ENCODE measurements at places on chromosomes 4 and X.

GRCh38 chrX:38352362-38352761, at the start of gene OTC:
TSS of gene OTC (plus strand) at chrX:38352604. CDS start at chrX:38352697, 93 bp downstream.
- no peak for DNase-seq

DNA sequence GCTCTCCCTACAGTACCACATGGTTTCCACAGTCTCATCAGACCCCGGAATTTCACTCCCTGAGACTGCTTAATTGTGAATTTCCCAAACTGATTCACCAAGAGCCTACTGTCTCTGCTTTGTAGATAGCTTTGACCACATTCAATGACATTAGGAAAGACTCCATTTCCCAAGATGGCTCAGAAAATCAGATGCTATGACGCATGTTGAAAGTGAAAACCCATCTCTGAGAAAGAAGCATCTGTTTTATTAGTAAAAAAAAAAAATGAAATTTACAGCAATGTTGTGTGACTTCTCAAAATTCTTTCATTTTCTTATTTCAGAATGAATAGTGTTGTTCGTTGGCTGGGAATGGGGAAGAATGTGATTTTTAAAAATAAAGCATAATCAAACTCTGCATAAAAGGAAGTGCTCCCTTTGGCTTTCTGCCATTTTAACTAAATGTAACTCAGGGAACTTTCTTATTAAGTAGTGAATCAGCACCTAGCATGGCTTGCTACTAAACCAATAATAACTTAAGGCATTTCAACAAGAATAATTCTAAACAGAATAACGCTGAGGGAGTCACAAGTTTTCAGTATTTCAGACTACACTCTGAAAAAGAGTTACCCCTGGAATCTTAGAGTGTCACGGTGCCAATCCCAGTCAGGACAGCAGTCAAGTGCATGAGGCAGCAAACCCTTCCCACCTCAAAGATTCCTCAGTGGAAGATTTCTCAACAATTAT, 97.4 kb upstream of the MYOZ2 start:
- no peak for DNase-seq

- no peak for DNase-seq
Observed at GRCh38 chr4:187084701-187085100, 361.0 kb upstream of the FAT1 start.

GRCh38 chr4:3349116-3349515, 56.3 kb downstream of the RGS12 start:
- no peak for DNase-seq

DNA sequence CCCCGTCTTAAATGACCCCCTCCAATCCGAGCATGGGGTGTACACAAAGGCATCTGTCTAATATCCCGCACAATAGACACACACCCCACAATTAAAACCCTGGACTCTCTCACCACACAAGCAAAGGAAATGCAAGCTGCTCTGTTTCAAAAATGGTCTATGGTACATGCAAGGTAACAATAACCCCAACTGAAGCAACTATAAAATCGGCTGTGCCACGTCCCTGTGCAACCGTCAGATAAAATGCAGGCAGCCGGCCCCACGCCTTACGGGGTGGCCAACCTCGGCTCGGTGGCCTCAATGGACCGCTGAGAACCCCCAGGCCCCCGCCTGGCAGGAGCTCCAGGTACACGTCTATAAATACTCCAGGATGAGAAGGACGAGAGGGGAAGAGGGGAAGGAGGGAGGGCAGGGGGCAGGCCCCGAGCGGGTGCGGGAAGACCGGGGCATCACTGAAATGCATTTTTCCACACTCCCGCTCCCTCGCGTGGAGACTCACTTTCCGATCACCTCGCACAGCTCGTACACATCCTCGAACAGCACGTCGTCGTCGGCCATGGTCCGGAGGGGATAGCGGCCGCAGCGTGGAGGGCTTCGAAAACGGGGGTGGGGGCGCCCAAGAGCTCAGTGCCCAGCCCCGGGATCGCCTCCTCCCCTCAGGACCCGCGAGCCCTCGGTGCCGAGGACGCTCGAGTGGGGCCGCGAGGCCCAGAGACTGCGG, 763 bp downstream of the CASK start:
- no peak for DNase-seq

GRCh38 chr4:74109116-74109869, 10.3 kb upstream of the CXCL2 start:
- no peak for DNase-seq

GRCh38 chr4:19492606-19493005, 759.1 kb upstream of the SLIT2 start:
- DNase-seq, result no peak

DNA sequence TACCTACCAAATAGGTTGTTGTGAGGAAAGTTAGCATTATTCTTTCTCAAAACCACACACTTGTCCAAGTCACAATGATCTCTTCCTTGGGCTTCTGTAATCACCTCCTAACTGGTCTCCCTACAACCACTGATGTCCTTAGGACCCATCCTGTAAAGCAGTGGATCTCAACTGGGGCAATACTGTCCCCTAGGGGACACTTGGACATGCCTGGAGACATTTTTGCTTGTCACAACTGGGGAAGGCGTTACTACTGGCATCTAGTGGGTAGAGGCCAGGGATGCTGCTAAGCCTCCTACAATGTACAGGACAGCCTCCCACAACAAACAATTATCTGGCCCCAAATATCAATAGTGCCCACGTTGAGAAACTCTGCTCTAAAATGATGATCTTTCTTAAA, 118.7 kb upstream of the AP1S2 start:
- DNase-seq, result no peak

DNA sequence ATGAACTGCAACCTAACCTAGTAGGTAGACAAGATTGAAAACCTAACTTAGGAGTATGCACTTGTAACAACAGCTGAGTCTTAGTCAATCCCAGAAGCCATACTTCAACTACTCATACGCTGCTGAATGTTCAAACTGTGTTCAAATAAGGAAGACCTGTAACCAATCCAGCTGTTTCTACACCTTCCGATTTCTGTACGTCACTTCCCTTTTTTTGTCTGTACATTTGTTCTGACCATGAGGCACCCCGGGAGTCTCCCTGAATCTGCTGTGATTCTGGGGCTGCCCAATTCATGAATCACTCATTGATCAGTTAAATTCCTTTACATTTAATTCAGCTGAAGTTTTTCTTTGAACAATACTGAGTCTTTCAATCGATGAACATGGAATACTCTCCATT, 89.5 kb downstream of the BMP3 start:
- DNase-seq, result no peak

DNA sequence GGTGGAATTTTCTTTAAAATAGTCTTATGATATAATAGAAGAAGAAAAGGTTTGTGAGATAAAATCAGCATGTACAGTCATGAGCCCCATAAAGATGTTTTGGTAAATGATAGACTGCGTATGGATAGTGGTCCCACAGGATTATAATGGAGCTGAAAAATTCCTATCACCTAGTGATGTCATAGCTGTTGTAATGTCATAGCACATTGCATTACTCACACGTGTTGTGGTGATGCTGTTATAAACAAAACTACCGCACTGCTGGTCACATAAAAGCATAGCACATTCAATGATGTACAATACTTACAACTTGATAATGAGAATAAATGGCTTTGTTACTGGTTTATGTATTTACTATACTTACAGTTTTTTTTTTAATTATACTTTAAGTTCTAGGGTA, 715.2 kb upstream of the HTR2C start:
- no peak for DNase-seq

DNA sequence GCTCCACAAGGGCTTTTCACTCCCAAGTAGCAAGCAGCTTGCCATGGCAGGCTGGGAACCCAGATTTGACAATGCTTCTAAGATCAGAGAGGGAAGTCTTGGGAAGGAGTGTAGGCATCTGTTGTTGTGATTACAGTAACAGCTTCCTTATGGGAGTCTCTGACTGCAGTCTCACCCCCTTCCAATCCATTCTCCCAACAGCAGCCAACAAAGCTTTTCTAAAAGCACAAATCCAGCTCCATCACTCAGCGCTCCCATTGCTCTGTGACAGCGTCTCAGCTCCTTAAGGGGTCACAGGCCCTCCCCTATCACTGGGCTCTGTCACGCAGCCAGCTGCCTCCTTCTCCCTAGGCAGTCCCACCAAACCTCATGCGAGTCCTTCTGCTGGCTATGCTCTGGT, 7.1 kb downstream of the IGFBP7 start:
- no peak for DNase-seq

GRCh38 chrX:136850441-136851175, 29.9 kb downstream of the RBMX start:
- no peak for DNase-seq

DNA sequence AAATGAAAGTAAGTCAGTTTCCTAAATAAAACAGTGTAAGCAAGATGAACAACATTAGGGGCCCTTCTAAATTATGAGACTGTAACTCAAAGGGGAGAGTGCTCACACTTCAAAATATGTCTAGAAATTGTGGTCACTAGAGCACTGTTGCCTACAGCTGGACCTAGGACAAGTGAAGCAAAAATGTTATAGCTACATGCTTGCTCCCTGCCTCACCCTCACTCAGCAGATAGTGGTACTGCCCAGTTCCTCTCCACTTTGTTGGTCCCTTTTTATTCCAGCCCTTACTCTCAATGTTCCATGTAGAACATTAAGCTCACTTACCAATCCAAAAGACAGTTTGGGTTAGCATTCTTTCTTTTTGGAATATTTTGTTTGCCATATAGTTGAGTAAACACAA, 147.3 kb downstream of the GRIA3 start:
- no peak for DNase-seq

DNA sequence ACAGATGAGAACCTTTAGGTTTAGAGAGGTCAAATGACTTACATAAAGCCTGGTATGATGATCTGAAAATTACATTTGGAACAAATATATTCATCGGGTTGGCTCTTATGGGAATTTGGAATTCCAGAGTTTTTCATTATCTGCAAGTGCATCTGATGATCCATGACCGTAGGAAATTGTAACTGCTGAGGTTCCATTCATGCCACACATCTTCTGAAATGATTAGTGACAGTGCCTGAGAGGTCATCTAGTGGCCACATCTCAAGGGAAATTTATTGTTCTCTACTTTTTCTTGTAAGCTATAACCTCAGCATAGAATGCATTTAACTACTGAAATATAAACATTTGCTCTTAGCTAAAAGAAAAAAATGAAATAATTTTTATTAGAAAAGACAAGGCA, 105.8 kb upstream of the NWD2 start:
- DNase-seq, result no peak

- no peak for DNase-seq
Observed at GRCh38 chr4:4268776-4269175, 20.8 kb upstream of the TMEM128 start.

GRCh38 chrX:154368630-154369448, 5.6 kb downstream of the FLNA start:
- peak; percentile 78 for DNase-seq

DNA sequence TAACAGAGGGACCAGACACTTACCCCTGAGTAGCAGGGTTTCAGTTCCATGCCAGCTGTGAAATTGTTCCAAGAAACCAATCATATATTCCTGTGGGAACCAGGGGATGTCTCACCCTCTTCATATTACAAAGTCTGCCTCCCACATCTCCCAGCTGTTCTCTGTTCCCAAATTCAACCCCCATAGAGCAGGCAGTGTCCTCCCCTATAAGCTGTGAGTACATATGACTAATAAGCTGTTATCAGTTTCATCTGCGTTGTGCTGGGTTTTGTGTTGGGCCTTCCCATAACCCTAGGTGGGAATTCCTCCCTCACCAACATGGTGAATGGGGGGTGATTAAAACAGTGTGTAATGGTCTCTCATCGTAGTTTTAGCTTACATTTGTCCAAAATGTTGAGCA, 41.0 kb downstream of the CEP44 start:
- DNase-seq, result no peak

GRCh38 chr4:177246641-177247584, 62.8 kb upstream of the NEIL3 start:
- no peak for DNase-seq

Measured in central memory CD8-positive, alpha-beta T cell (primary cell).